Activated CD4-positive, alpha-beta T cell treated with anti-CD3 and anti-CD28 coated beads, Interleukin-2, amount 50 U/mL, for 1 hour (primary cell): ENCODE measurements at places on chromosomes 4 and X.

- DNase-seq, result no peak
Measured at GRCh38 chr4:85210353-85210752, 243.9 kb upstream of the WDFY3 start.

DNA sequence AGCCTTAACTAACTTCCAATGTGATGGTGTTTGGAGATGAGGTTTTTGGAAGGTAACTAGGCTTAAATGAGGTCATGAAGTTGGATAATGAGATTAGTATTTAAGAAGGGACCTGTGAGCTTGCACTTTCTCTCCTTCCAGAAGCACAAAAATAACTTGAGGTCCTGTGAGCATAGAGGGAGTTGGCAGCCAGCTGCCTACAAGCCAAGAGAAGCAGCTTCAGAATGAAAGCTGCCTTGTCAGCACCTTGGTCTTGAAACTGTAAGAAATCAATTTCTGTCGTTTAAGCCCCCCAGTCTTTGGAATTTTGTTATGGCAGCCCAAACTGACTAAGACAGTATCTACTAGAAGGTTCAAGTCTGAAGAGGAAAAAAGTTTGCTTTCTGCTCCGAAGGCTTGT lies 280.2 kb upstream of the GALNTL6 start:
- no peak for DNase-seq

GRCh38 chr4:173498023-173498422 lies 32.0 kb downstream of the HAND2 start:
- DNase-seq, result no peak

DNA sequence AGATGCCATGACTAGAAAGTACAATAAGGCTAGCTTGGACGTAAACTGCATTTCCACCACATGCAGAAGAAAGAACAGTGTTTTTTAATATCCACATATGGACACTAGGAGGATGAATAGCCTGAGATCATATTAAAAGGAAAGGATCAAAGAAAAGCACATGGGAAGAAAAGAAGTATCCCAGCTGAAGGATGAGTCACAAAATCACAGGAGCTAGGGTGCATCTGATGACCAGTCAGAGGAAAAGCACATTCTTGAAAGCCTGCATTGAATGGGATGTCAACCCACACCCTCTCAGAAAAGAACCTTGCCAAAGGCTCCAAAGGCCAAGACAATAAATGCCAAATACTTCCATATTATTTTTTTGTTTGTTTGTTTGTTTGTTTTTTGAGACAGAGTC lies 56.8 kb upstream of the PRDX4 start:
- no peak for DNase-seq

DNA sequence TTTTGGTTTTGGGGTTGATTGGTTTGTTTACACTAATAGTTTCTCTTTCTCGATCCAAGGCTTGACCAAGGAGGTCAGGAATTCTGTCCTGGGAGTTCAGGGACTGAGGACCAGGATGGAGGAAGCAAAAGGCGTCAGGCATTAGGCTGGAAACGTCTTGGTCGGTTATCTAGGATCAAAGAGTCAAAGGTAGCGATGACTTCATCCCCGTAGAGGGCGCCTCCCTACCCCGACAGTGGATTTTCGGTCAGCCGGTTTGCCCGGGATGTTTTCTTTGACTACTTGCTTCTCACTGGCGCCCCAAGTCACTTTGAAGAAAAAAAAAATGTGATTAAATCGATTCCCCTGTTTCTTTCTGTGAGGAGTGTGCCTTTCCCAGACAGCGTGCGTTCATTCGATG lies 980 bp upstream of the FHDC1 start:
- DNase-seq, result no peak

- no peak for DNase-seq
Measured at GRCh38 chr4:39036172-39036571, 4.0 kb upstream of the TMEM156 start.

DNA sequence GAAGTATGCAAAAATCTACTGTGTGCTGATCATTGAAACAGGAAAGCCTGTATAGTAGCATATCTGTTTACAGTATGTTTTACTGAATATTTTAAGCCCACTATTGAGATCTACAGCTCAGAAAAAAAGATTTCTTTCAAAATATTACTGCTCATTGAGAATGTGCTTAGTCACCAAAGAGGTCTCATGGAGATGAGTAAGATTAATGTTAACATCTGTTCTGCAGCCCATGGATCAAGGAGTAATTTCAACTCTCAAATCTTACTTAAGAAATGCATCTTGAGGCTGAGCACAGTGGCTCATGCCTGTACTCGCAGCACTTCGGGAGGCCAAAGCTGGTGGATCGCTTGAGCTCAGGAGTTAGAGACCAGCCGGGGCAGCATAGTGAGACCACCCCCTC lies 3.3 kb downstream of the RNF4 start:
- DNase-seq, result no peak

- no peak for DNase-seq
Measured at GRCh38 chrX:38970074-38970473, 168.8 kb downstream of the MID1IP1 start.

GRCh38 chrX:38805432-38806389 lies 4.5 kb downstream of the MID1IP1 start:
- peak; percentile 61 for DNase-seq

DNA sequence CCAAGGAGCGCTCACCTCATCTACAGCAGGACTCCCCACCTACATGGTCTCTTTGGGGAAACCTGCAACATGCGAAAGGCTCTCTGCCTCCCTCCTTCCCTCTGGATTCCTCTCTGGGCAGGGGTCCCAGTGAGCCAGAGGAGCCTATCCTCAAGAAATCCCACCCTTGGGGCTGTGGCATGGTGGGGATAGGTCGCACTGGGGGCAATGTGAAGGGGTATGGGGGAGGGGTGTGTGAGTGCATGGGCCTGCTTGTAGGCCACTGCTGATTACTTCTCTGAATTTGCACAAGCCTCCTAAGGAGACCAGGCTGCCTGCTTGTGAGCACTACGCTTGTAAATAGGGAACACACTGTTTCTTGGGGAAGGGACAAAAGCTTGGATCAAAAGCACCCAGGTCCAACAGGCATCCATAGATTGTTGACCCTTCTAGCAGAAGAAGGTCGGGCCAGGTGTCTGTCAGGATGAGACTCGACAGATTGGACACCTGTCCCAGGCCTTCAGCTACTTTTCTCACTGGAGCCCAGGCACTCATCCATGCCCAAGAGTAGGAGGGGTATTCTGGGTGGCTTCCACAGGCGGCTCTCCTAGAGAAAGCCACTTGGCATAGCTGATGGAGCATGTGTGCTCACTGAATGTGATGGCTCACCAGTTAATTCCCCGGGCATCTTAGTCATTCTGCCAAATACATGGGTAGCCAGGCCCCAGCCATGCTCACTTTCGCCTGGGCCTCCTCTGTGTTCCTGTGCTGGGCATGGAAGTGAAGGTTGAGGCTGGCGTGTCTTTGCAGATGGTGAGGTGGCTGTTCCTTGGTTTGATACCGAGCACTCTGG lies 75.0 kb downstream of the NBDY start:
- no peak for DNase-seq

DNA sequence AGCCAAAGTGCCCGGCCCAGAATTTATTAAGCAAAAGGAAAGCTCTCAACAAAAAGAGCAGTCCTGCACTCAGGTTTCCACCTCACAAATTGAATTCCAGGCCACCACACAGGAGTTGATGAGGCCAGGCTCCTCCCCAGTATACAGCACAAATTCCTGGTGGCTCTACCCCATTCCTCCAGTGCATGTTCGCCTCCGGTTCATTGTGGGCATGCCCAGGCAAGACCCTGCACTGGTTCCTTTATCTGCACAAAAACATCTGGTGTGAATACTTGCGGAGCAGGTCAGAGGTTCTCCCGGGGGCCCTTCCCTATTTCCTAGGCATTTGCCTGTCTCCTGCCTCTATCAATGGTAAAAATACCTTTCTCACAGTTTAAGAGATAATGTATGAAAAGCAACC lies 195.2 kb upstream of the ANXA10 start:
- DNase-seq, result no peak

GRCh38 chrX:131827935-131828334 lies 195.2 kb upstream of the STK26 start:
- DNase-seq, result peak; percentile 6

GRCh38 chrX:14015294-14015693 lies 14.4 kb downstream of the GEMIN8 start:
- DNase-seq, result no peak

DNA sequence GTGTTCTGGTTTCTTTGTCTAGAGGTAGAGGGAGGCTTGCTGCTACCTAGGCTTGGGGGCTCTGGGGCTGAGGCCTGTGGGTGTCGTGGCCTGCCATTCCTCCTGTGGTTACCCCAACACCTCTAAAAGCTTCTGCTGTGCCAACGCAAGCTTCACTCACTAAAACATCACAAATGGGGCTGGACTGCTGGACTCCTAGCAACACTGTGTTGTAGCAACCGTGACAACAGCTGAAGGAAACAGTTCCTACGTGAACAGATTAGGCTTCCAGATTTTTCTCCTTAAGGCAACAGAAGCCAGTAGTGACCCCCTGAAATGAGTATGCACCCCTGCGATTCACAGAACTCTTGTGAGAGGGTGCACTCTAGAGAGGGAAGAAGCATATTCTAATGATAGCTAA lies 138.3 kb upstream of the TEX13D start:
- DNase-seq, result no peak

DNA sequence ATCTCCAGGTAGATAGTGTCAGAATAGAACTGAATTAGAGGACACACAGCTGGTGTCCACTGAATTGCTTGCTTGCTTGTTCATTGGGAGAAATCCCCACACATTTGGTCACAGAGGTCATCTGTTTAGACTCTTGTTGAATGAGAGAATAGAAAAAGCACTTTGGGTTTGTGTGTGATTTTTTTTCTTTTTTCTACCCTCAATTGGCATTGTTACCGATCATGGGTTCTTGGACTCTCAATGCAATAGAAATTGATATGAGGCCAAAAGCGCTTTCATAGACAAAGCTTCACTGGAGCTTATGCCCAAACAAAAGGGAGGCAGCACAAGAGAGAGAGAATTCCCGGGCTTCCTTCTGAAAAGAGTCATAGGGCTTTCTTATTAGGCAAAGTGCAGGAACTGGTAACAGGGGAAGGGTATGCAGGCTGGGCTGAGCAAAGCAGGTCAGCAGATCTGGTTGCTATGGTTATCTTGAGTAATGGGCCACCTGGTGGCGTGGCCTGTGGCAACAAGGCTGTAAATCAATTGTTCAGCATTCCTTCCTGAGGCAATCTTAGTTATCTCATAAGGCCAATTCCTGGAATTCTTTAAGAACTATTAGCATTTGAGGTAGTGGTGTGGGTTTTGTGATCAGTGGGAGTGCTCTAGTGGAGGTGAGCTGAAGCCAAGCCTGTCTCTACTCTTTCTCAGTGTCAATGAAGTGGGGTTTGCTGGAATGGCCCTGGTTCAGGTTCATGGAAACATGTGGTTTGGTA lies 5.3 kb upstream of the GPR82 start:
- no peak for DNase-seq

GRCh38 chr4:8594097-8595038 lies 1.8 kb downstream of the CPZ start:
- DNase-seq, result no peak

- DNase-seq, result no peak
Measured at GRCh38 chr4:53788011-53788410, 196.7 kb upstream of the LNX1 start.

DNA sequence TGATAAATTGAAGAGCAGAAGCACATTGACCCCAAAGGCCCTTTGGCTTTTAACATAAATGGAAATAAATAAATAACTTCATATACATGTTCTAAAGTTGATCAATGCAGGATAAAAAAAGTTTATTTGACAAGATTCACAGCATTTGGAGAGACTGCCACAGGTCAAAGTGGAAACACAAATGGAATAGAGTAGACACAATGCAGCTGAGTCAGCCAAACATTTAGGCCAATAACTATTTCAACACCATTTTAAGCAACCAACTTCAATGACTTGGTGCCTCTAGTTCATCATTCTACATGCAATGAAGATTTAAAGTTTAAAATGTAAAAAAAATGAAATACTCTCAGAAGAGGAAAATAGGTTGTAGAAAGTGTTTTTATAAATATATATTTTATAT lies 365.2 kb downstream of the FAT4 start:
- DNase-seq, result no peak

DNA sequence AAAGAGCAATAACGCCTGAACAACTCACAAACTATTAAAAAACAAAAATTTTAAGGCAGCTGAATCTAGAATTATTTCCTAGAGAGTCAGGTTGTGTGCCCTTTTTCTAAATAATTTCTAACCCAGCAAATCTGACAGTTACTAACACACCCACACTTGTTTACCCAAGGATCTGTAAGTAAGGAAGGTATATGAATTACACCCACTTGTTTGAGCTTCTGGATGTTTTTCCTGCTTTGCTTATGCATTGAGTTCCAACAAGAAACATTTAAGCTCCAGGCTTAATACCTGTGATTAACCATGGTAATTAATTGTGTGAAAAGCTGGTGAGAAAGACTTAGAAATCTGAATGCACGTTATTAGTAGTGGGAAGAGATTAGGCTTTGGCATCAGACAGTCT lies 1.5 kb downstream of the NIPAL1 start:
- DNase-seq, result no peak

DNA sequence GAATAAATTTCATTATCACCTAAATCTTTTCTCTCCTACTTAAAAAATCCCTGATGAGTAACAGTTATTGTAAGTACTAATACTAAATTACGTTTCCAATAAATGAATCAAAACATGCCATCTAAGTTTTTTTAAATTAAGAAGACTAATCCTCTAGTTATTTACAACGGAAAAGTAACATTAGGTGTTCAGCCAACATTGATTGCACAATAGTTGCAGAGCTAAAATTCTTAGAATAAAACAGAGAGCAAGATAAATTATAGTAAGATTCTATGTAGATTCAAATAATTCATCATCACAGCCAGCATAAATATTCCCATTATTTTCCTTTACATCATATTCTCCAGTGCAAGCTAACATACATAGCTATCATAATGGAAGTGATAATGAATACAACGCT lies 139.2 kb downstream of the HDX start:
- no peak for DNase-seq

GRCh38 chr4:6834867-6835266 lies 52.3 kb downstream of the KIAA0232 start:
- DNase-seq, result no peak

DNA sequence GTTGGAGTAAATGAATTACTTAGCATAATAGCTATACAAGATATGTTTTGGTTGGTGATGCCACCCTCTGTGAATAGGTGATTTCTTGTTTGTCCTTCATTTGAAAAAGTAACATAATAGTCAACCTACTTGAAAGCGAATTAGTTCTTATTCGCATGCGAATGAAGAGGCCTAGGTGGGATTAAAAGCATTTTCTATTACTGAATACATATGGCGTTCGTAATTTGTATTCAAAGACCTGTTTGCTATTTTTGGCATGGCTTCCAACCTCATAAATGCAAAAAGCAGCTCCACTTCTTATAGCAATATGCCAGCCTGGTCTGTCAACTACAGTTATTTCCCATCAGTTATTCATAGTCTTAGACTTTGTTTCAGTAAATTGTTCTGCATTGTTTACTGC lies 261.3 kb downstream of the TENM3 start:
- DNase-seq, result no peak

DNA sequence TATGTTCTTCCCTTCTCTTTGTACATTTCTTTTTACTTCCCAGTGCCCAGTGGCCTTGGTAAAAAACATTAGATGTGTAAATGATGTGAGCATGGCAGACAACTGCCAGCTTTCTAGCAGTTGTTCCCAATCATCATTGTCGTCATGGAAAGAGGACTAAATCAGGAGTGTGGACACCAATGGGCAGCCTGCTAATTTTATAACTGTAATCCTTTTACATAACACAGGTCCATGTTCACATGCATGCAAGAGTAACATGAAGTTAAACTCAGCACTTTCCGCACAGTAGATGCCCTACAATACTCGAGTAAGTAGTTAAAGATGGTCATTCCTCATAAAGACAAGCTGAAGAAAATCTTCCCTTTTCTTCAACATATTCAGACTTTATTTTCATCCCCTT lies 23.4 kb upstream of the G3BP2 start:
- no peak for DNase-seq

- no peak for DNase-seq
Measured at GRCh38 chr4:139533511-139533910, 22.5 kb downstream of the SETD7 start.
